ENCODE measurements at places on chromosomes 6 and 20. TPM values are rescaled to one million over a fixed set of nuclear protein-coding genes. Genes with fewer than 3 reads are reported as not detected.

DNA sequence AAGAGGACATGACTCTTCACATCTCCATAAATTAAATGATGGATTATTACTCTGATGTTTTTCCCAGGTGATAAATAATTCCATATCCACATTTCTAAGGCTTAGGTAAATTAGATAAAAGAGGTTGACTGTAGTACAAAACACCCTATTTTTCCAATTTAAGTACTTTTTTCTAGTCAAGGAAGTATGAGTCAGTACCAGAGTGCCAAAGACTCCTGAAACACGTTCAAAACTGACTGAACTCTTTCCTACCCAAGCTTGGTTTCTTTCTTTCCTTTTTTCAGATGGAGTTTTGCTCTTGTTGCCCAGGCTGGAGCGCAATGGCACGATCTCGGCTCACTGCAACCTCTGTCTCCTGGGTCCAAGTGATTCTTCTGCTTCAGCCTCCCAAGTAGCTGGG, 85.0 kb downstream of the DOK5 start:
- no peak for DNase-seq

Gene EEF1A2
- total RNA-seq = not detected

- DNase-seq = no peak
Observed at GRCh38 chr20:44742304-44743079, 3.2 kb upstream of the KCNK15 start.

DNA sequence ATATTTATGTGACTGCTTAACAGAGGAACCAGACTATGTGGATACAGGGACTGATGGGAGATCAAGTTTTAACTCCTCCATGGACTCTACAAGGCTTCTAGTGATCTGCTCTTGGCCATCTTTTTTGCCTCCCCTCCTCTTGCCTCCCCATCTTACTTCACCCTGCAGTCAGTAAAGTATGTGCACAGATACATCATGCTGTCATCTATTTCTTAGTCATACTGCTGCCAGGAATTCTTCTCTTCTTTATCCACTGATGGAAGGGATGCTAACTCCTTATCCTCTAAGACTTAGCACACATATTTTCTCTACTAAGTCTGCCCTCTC, 27.6 kb upstream of the FAM83C start:
- DNase-seq = no peak

Gene PRR18
- not detected for total RNA-seq

DNA sequence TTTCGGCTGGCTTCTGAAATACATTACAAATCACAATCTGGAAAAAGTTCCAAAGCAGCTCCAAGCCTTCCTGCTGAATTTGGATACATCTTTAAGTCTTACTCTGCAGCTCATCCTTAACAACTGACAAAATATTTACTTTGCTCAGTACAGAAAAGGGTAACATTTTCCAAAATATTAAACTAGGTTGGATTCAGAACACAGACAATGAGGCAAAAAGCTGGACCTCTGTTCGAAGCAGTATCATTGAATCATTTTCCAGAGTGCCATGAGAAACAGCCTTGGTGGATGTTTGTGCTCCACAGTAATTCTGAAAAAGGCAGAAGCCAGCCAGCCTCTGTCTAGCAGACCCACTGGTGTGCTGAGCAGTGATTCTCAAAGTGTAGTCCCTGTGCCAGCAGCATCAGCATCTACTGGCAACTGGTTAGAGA, 162.1 kb downstream of the AIG1 start:
- DNase-seq = no peak

All from activated CD8-positive, alpha-beta memory T cell treated with anti-CD3 and anti-CD28 coated beads, Interleukin-2, amount 10 ng/mL, durations not matched to agents 7 days and 5 days (primary cell).